ENCODE measurements at places on chromosomes 2 and 18. TPM values are rescaled to one million over a fixed set of nuclear protein-coding genes. Genes with fewer than 3 reads are reported as not detected.

Gene IL1F10
- not detected for total RNA-seq

Gene CCDC68
- 99.7 TPM for total RNA-seq

Gene BOLL
- total RNA-seq = not detected

Gene POMC
- not detected for total RNA-seq

Gene GPR39
- 37.0 TPM for total RNA-seq

Gene SYT4
- 0.94 TPM for total RNA-seq

Gene C2orf69
- total RNA-seq = 12.3 TPM

Measured in Peyer's patch (tissue), 4 donors.